ENCODE measurements at places on chromosomes 1 and 21. TPM values are rescaled to one million over a fixed set of nuclear protein-coding genes. Genes with fewer than 3 reads are reported as not detected.

The SLC1A7 gene
- not detected for total RNA-seq

- no peak for DNase-seq
These were observed 43.9 kb upstream of the CD101 start for GRCh38 chr1:116957646-116958045.

- peak; percentile 91 for DNase-seq
These were observed 564 bp upstream of the HMGN1 start for GRCh38 chr21:39349211-39350093.

- no peak for DNase-seq
These were observed 44.0 kb downstream of the NTNG1 start for GRCh38 chr1:107184888-107185287.

The ZNF593OS gene
- not detected for total RNA-seq

- peak; percentile 89 for DNase-seq
These were observed 100.9 kb upstream of the MARK1 start for GRCh38 chr1:220426989-220427388.
